CD4-positive, alpha-beta memory T cell (primary cell): ENCODE measurements at places on chromosomes 1 and 21.

DNA sequence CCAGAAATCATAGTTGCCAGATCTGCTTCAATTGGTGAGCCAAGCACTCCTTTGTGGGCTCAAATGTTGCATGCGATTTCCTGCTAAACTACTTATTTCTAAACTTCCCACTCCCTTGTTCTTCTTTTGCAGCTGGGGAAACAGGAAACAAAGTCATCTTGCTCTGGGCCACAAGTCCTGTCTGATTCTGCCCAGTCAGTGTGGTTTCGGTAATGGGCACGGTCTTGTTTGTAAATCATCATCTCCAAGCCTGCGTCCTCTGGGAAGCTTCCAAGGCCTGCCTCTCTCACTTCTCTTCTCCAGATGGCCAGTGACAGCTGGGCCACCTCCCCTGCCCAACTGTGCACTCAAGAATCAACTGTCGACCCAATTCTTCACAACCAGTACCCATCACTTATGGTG is 4.4 kb downstream of the S100A8 start:
- no peak for DNase-seq

- DNase-seq: no peak
Measured at GRCh38 chr21:43740497-43741156, 21.7 kb downstream of the PDXK start.

DNA sequence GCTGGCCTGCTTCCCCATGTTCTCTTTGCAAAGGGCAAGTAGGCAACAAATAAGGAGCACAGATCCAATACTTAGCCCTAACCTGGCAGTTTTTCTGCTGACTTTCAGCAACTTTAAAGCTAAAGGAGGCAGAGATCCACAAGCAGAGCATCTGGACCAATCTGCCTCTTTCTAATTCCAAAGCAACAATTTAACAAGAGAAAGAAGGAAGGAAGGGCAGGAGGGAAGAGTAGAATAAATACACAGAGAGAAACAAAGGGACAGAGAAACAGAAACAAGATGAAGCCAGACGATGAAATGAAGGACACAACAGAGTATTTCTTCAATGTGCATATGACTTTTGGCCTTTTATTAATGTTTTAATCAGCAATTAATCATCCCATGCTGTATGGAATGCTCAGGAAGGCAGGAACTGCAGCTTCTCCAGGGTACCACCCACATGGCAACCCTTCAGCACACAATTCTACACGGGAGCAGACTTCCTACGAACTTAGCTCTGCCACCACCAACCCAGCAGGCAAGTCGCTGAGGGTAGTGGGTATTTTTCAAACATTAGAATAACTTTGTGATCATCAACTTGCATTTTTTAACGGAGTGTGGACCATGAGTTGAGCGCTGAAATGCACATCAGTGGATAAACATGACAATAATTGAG is 15.3 kb downstream of the CLCC1 start:
- DNase-seq: no peak

- DNase-seq: no peak
Measured at GRCh38 chr1:151936653-151937052, 27.3 kb upstream of the THEM4 start.

GRCh38 chr1:170700842-170701615 is 37.1 kb downstream of the PRRX1 start:
- no peak for DNase-seq

GRCh38 chr1:167182571-167183320 is 37.9 kb upstream of the POU2F1 start:
- DNase-seq: no peak

DNA sequence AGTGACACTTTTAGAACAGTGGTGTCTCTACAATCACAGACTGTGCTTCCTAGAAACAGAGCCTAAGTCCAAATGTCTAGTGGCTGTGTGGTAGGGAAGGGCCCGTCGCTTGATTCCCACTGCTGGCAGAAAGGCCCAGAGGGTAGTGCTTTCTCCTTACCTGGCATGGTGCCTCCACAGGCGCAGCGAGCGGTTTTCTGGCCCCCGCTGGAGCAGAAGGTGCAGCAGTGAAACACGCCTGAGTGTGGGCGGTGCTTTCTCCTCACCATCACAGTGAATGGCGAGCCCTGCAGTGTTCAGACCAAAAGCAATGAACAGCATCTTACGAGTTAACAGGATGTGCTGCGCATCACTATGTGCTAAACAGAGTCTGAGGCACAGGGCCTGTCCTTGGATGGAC is 8.3 kb downstream of the TRIM45 start:
- DNase-seq: no peak

DNA sequence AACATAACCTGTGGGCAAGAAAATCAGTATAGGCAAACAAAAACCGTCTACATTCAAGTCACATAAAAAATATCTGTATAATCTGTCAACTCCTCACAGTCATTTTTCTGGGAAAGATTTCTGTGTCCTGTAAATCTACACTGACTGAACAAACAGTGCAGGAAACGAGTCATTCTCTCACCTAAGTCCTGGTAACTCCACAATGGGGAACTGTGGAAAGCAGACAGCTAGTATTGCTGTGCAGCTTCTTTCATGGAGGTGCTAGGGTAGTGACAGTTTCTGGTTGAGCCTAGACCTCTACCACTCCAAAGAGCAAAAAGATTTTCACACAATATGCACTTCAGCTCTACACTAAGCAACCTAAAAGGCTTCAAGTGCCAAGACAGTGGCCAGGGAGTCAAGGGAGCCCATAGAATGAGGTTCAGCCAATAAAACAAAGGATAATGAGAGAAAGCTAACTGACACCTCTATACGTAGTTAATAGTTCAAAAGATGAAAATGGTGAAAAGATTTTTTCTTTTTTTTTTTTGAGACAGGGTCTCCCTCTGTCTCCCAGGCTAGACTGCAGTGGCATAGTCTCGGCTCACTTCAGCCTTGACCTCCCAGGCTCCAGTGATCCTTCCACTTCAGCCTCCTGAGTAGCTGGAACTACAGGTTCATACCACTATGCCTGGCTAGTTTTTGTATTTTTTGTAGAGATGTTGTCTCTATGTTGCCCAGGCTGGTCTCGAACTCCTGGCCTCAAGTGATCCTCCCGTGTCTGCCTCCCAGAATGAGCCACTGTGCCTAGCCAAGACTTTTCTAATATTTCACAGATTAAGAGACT is 5.5 kb downstream of the PTP4A2 start:
- DNase-seq: no peak

GRCh38 chr1:75129983-75130789 is 4.0 kb upstream of the LHX8 start:
- no peak for DNase-seq

DNA sequence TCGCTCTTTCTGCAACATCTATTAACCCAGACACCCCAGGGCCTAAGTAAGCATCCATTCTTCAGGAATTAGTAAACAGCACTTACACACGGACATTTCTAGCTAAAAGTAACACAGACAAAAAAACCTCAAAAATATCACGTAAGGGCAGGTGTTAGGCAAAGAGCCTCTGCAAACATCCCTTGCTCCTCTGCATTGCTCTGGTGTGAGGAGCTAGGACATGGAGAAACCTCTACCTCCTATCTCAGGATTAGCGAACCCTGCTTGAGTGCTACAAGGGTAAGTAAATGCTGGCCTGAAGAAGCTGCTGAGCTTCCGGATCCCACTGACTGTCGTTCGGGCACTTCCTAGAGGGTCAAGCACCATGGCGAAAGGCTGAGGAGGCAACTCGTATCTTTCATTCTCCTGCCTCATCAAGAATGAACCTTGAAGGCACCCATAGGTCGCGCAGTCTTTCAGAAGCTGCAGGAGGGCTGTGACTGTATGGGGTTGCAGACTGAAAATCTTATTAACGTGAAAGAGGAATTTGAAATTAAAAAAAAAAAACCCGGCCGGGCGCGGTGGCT is 2.1 kb downstream of the PTGER3 start:
- no peak for DNase-seq

DNA sequence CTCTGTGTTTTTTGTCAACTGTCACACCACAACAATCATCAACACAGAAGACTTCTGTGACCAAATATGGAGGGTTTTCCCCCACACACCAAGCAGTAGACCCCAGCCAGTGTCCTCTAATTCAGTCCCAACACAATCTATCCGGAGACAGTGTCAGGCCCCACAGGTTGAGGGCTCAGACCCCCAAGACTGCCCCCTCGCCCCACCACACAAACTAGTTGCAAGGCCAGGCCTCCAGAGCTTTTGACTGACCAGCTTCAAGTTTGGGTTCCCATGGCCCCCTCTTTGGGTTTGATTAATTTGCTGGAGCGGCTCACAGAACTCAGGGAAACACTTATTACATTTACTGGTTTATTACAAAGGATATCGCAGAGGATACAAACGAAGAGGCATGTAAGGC is 37.2 kb downstream of the NEK2 start:
- DNase-seq: no peak

DNA sequence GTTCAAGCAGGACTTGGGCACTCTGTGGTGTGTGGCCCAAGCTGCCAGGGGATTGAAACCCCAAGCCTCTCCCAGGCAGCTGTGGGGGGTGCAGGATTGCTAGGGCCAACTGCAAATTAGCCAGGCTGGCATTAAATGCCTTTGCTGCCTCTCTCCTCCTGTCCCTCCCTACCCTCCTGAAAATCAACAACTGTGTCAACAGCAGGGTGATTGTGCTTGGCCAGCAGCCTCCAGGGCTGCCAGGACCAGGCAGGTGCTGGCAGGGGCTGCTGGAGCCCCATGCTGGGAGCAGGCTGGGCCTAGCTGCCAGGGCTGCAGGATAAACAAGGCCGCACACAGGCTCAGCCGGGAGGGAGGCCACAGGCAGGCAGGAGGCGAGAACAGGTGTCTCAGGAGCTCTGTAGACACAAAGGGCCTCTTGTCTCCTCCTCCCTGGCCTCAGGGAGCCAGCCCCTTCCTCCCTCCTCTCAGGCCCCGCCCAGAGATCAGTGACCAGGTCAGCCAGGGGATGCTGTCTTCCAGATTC is 11.4 kb downstream of the SOX13 start:
- no peak for DNase-seq

DNA sequence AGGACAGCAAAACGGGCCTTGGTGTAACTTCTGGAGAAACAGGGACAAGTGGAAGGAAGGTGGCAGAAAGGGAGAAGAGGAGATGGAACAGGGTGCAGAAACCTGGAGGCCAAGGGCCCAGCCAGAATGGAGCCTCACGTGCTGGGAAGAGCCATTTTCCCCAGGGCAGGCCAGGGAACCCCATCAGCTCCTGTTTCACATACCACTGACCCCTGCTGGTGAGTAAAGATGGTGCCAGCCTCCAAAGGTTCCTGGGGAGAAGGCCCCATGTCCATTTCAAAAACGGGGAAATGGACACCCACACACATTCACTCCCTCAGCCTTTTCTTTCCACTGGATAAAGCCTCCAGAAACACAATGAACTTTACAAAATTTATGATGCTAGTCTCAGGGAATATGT is 57.6 kb upstream of the JUN start:
- no peak for DNase-seq
